ENCODE measurements at places on chromosomes 4 and X.

DNA sequence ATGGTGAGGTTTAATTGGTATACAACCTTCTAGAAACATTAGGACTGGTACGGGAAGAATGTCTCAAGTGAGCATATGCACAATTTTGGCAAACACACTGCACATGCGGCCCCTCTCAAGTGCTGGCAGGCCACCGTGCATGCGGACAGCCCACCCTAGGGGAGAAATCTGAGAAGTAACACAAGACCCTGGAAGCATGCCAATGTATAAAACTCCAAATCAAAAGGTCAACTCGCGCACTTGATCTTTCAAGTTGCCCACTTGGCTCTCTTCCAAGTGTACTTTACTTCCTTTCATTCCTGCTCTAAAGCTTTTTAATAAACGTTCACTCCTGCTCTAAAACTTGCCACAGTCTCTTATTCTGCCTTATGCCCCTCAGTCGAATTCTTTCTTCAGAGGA, 488.3 kb downstream of the CFAP47 start:
- DNase-seq: no peak

GRCh38 chrX:93580634-93581033, 92.7 kb downstream of the NAP1L3 start:
- DNase-seq: no peak

DNA sequence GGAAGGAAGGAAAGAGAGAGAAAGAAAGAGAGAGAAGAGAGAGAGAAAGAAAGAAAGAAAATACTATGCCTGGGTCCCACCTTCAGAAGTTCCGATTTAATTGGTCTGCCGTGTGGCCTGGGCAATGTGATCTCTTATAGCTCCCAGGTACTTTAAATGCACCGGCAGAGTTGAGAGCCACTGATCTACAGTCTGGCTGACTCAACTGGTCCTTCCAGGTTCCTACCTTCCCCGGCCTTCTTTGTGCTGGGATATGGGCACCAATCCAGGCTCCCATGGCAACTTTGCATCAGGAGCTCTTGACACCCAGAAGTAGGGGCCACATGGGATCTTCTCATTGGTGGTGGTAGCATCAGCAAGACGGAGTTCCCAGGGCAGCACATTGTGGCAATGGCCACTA, 186.5 kb upstream of the ATP6AP2 start:
- DNase-seq: no peak

- DNase-seq: no peak
These were observed 255.2 kb downstream of the SLC39A8 start for GRCh38 chr4:102089850-102090621.

GRCh38 chrX:148659481-148659880, 159.1 kb downstream of the AFF2 start:
- DNase-seq: no peak

GRCh38 chr4:5469861-5470260, 238.5 kb downstream of the EVC2 start:
- no peak for DNase-seq

- no peak for DNase-seq
These were observed 59.1 kb downstream of the SCFD2 start for GRCh38 chr4:53306729-53307128.

GRCh38 chr4:96375367-96375766, 535.5 kb downstream of the PDHA2 start:
- no peak for DNase-seq

DNA sequence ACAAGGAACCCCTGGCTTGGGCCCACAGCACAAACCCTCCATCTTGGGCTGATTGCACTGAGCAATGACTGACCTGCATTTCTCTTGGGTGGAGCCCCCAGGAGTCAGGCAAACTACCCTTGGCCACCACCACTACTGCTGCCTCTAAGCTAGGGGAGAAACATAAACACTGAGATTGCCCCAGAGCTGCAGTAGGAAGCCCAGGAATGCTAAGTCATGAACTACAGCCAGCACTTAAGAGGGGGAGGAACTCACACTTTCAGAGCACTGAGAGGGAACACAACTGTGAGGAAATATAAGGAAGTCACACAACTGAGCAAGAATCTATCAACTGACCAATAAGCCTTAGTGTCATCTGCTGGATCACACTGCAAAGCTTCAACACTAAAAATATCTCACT, 111.6 kb upstream of the PPP3CA start:
- no peak for DNase-seq

Measured in neural crest cell (in vitro differentiated cells).